ENCODE measurements at places on chromosomes 5 and 9.

DNA sequence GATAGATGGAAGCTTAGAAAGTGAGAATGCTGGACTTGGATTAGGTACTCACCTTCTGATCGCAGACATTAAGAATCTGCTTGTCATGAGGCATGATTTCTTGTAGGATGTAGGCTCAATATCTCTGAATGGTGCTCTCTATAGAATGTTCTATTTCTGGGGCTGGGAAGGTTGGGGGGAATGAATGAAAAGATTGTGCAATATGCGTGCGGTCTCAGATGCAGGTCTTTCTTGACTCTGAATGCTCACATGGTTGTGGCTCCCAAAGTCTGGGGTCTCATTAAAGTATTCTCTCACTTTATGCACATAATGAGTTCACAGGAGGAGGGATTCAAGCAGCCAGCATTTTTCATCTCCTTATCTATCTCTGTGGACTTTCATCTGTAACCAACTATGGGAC lies 482.0 kb upstream of the CD180 start:
- DNase-seq: no peak

- no peak for DNase-seq
Measured at GRCh38 chr5:107402434-107403227, 268.1 kb downstream of the EFNA5 start.

GRCh38 chr5:45774528-45774927 lies 78.3 kb upstream of the HCN1 start:
- DNase-seq: no peak

DNA sequence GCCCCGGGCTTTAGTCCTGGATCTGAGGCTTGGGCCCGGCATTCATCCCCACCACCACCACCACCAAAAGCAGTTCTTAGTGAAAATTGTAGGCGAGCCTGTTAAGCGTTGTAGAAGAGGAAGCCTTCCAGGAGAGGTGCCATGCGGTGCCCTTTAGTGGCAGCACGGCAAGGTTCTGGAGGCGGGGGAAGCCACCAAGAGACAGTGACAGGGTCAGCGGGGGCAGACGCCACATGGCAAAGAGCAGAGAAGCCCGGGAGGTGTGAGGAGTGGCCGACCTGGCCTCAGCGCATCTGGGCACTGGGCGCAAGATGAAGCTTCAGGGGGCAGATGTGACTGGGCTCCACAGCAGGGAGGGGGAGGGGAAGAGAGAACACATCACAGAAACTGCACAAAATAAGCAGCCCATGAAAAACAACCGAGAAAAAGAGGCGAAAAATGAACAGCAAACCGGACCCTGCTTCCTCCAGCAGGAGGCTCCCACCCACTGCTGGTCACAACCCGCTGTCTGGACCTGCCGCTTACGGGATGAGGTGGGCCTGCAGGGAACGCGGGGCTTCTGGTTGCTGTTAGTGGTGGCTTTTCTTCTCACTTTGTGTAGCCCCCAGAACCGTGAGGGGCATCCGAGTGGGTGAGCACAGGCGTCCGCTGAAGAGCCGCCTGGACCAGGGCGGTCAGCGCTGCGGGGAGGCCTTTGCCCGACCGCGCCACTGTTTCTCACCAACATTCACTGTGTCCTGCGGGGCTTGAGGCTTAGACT lies 4.3 kb downstream of the LRRC14B start:
- DNase-seq: no peak

DNA sequence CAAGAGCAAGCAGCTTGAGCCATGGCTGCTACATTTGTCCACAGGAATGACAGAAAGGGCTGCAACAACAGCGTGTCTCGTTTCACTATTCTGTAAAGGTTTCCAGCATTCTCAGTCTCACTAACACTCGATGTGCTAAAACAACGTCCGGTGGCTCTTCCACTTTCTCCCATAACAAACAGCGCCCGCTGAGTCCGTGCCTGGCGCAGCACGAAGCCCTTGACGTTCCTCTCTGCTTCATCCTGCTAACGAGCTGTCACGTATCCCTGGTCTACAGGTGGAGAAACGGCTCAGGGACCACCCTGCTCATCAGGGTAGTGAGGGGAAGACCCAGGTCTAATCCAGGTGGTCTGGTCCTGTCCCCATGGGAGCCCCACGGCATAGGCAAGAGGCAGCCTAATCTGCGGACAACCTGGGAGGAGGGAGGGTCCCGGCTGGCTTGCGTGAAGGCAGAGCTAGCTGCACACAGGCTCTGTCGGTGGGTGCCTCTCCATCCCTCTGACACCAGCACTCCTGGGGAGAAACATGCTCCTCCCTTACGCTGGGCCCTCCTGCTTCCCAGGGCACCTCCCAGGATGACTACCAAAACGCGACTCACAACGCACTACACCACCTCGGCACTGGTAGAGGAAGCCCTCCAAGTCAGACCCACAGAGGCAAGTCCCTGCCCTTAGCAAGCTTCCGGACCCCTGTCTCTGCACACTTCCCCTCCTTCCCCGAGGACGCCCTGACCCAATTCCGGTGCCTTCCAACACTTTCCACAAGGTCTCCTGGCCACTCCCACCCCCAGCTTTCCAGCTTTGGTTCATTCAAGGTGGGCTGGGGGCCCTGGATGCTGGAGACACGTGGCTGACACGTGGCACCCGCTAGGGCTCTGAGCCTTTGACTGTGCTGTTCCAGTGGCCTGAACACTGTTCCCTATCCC lies 43.3 kb downstream of the VAV2 start:
- DNase-seq: no peak

- DNase-seq: no peak
Measured at GRCh38 chr5:169563369-169563768, 20.2 kb upstream of the SPDL1 start.

GRCh38 chr5:90955001-90955635 lies 396.5 kb downstream of the ADGRV1 start:
- DNase-seq: no peak

GRCh38 chr5:139016186-139016585 lies 141.1 kb upstream of the LRRTM2 start:
- DNase-seq: no peak

- no peak for DNase-seq
Measured at GRCh38 chr5:129687941-129688340, 60.0 kb upstream of the MINAR2 start.

- no peak for DNase-seq
Measured at GRCh38 chr5:81297531-81297930, 3.9 kb upstream of the ZCCHC9 start.

- no peak for DNase-seq
Measured at GRCh38 chr9:115209601-115210306, 91.8 kb upstream of the TNC start.

DNA sequence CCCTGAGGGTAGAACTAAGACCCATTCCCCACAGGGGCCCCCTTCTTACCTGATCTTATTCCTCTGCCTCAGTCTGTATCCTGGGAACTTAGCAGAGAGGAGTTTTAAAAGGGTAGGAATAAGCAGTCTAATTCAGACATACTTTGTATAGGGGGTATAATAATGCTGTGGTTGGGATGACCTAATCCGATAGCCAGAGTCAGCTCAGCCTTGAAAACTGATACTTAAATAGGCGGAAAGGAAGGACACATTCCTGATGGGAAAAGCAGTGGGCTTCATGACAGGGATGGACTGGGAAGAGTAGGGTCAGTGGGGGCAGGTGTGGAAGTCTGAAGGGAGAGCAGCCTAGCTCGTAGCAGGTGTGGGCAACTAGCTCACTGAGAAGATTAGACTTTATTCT lies 52.2 kb upstream of the TESK1 start:
- DNase-seq: no peak

DNA sequence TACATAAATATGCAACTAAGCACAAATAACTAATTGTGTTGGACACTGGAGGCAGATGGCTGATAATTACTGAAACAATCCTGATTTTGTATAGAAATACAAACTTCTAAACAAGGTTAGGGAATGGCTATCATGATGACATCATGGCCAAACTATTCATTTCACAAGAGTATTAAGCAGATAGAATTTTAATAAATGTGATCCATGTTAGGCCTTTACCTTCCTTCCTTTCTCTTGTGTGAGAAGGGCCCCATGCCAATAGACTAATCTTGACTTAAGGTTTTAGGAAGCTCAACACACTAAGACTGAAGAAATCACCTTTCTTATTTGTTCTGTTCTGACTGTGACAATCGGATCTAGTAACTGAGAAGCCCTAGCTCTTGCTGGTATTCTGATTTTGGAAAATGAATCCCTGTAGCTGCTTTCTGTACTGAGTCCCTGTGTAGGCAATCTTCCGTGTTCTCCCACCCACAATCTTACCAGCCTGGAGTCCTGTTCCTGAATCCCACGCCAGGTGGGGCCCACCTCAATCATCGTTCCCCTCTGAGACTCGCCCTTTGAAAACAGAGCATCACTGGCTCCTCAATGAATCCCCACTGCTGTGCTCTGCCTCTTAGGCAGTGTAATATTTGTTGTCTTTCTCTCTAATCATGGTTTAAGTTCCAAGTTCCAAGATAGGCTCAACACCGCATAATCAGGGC lies 168.7 kb upstream of the GNA14 start:
- DNase-seq: no peak

DNA sequence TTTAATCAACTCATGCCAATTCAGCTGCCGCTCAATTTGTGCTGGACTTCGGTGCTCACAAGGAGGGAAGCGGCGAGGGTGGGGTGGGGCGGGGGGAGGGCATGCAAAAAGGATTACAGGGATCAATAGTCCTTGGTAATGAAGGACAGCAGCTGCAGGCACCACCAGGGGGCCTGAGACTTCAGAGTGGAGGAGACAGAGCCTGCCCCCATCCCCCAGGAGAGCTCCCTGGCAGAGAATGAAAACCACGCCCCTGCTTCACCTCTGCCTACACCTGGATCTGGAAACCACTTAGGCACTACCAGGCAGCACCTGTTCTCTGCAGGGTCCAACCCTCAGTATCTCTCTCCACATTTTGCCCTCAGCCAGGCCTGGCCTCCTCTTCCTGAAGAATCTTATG lies 155.6 kb downstream of the TRIM32 start:
- no peak for DNase-seq

GRCh38 chr9:129006328-129007034 lies 21.6 kb downstream of the SH3GLB2 start:
- no peak for DNase-seq

DNA sequence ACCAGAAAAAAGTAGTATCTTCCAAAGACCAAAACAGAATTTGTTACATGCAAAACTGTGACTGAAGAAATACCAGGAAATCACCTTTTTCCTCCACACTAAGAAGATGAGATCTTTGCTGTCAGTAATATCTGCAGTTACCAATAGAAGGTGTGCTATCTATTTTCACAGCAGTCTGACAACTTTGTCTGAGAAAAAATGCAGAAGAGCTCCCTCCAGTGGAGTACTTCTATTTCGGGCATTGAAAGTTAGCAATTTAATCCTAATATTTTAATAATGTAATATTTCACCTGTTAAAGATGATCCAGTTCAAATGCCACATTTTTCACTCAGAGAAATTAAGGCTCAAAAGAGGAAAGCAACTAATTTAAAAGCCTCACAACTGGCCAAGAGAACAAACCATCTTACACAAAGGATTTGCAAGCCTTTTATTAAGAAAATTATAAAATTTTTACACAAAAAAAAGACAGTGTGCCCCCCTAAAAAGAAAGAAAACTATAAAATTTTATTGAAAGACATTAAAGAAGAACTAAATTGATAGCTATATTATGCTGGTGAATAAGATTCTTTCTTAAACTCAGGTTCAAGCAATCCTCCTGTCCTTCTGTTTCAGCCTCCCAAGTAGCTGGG lies 50.6 kb downstream of the DEPDC1B start:
- no peak for DNase-seq

DNA sequence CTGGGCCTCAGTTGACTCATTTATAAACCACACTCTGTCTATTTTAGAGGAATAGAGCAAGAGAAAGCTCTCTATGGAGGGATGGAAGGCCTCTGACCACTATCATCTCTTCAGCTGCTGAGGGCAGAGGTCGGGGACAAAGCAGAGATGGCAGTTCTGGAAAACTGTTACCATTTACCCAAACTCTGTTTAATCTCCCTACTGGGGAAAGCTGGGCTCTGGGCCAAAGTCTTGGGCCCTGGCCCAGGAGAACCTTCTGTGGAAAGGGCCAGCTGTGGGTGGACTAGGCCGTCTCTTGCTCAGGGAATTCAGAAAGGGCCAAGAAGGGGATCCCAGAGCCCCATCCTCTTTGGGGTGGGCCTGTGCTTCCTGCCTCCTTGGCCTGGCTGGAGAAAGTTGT lies 100.0 kb downstream of the PSD2 start:
- DNase-seq: no peak

- DNase-seq: no peak
Measured at GRCh38 chr9:6243746-6244145, 28.1 kb downstream of the IL33 start.

DNA sequence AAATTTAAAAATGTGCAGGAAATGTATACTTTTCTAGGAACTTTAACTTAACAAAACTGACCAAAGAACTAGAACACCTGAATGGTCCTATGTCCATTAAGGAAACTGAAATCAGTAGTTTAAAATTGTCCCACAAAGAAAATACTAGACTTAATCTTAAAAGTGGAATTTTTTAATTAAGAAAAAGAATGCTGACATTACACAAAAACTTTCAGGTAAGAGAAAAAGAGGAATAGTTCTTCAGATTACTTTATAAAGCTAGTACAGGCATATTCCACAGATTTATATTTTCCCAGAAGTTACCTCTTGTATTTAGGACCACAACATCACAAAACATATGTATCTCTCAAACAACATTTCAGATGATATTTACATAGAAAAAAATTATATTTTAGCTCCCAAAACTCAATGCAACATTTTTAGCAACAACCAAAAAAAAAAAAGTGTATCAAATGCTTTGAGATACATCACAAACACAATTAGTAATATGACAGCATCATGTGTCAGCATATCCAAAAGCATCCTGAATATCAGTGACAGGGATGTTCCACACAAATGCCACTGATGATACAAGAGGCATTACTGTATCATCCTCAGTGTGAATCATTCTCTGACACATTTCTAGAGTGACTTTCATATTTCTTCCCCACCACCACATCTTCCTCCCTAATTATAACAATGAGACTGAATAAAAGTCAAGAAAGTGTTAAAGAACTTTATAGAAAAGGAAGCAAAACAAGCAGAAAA lies 264.0 kb downstream of the EPB41L4A start:
- no peak for DNase-seq

DNA sequence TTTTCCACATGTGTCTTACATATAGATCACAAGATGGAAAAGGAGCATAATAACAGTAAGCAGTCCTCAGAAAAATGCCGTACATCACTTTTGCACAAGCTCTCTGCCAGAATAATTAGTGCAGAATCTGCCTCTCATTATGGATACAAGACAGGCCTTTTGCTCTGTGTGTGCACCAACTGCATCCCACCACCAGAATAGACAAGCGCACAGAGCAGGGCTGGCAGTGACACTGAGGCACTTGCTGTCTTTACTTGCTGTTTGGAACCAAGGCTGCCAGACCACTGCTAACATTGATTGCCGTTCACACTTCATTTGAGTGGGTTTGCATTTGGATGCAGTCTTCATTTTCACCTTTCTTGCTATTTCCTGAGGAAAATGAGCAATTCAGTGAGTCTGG lies 741.3 kb downstream of the TLE1 start:
- no peak for DNase-seq

- DNase-seq: no peak
Measured at GRCh38 chr9:928363-929042, 48.0 kb upstream of the DMRT3 start.

DNA sequence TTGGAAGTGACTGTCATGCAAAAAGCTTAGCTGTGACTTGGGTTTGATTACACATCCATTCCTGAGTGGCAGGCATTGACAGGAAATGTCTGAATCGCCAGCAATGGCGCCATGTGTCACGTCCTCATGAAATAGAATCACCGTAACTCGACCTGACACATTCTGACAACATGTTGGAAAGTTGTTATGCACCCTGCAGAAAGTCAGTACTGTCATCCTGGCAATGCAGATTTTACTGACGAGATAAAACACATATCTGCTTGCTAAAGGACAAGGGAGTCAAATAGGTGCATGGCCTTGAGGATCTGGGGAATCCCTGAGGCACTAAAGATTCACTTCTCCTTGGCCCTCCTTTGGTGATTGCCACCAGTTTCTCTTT lies 344.2 kb downstream of the SPATA31D1 start:
- no peak for DNase-seq

All from HS-27A (cell line).